ENCODE measurements at places on chromosomes 6 and 20.
A peak's percentile ranks its signal among the peaks of the same experiment; 100 is the strongest.

- no peak for DNase-seq
Observed at GRCh38 chr6:136771306-136771705, 21.0 kb downstream of the MAP3K5 start.

- peak; percentile 77 for DNase-seq
Observed at GRCh38 chr6:34457742-34458735, 7.8 kb upstream of the PACSIN1 start.

- DNase-seq, result no peak
Observed at GRCh38 chr6:110524305-110524704, 47.9 kb upstream of the SLC22A16 start.

GRCh38 chr6:30195951-30196350, 17.3 kb downstream of the TRIM26 start:
- no peak for DNase-seq

- DNase-seq, result no peak
Observed at GRCh38 chr6:106743612-106744011, 114.2 kb downstream of the QRSL1 start.

All from HepG2 (cell line).